Karpas-422 (cell line): ENCODE measurements at places on chromosomes 7 and 10. TPM values are rescaled to one million over a fixed set of nuclear protein-coding genes. Genes with fewer than 3 reads are reported as not detected.

The ACSM6 gene
- not detected in 2 replicates for total RNA-seq

The KCND2 gene
- total RNA-seq: not detected in 2 replicates

GRCh38 chr7:39130274-39130673 lies 152.6 kb downstream of the POU6F2 start:
- H3K4me3 ChIP-seq: no peak overlapping the region
- DNase-seq: no peak
- no peaks in the 10 kb centered on the region for H3K27me3 ChIP-seq
- no peaks in the 10 kb centered on the region for H3K4me1 ChIP-seq

DNA sequence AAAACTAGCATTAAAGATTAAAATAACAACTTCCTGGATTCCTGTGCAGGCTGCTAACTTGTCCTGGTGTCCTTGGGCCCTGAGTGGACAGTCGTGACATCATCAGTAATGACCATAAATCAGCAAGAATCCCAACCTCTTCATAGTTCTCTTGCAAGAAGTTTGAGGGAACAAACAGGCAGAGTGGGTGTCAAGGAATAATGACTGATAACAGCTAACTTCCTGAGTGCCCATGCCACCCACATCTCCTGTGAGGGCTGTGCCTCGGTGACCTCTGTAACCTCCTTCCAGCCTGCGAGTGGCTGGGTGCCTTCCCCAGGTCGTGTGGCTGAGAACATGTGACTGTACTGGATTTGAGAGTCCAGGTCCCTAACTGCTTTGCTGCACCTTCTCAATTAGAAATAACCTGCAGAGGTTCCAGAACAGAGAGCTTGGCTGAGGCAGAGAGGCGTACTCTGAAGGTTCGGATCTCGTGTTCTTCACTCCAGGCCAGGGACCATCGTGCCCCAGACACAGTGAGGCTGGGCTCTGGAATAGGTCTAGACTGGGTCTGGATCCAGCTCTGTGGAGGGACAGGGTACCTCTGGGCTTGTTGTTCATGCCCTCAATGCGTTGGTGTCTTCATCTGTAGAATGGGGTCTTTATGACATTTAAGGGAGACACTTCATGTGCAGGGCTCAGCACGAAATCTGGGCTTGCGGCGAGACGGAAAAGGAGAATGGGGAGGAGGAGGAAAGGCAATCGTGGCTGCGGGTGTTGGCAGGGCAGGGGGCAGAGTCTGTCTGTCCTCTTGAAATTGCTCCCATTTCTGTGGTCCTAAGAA lies 313.1 kb upstream of the ZNF32 start:
- DNase-seq: no peak
- no peak overlapping the region for H3K27ac ChIP-seq
- H3K27me3 ChIP-seq: no peaks in the 10 kb centered on the region
- no peaks in the 10 kb centered on the region for H3K36me3 ChIP-seq

- no peak overlapping the region for H3K4me3 ChIP-seq
- no peaks in the 10 kb centered on the region for H3K27me3 ChIP-seq
- H3K27ac ChIP-seq: no peak overlapping the region
- no peaks in the 10 kb centered on the region for H3K36me3 ChIP-seq
Observed at GRCh38 chr10:114337510-114338462, 66.5 kb downstream of the AFAP1L2 start.

- H3K4me1 ChIP-seq: peaks cover 7% of the 10 kb centered on the region; the same call in 1 of the 2 replicates
- H3K36me3 ChIP-seq: no peaks in the 10 kb centered on the region
- H3K27me3 ChIP-seq: no peaks in the 10 kb centered on the region
Observed at GRCh38 chr7:90948085-90948484, 316.1 kb upstream of the FZD1 start.
